ENCODE measurements at places on chromosomes 13 and 19. TPM values are rescaled to one million over a fixed set of nuclear protein-coding genes. Genes with fewer than 3 reads are reported as not detected.
A peak's percentile ranks its signal among the peaks of the same experiment; 100 is the strongest.

- DNase-seq: no peak
These were observed 28.5 kb downstream of the MED4 start for GRCh38 chr13:48066310-48066989.

DNA sequence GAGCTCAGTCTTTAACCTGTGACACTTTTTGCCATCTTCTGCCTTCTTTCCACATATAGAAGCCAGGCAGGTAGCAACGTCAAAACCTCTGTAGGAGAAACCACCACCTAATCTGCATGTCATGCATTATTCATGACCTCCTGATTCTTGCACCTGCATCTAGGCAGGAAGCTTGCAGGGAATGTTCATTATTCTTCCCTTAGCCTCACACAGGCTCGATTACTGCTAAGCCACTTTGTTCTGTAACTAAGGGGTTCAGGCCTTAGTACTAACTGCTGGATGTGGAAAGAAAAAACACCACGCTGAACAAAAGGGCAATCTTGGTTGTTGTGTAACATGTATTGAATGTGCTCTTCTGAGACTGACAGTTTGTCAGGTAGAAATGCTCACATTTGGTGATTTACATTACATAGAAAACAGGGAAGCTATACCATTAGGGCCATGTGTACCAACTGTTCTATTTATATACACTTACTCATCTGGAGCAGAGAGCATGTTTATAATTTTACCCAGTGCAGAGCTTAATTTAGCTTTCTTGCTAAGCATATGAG is 366.9 kb downstream of the KLF12 start:
- DNase-seq: no peak

DNA sequence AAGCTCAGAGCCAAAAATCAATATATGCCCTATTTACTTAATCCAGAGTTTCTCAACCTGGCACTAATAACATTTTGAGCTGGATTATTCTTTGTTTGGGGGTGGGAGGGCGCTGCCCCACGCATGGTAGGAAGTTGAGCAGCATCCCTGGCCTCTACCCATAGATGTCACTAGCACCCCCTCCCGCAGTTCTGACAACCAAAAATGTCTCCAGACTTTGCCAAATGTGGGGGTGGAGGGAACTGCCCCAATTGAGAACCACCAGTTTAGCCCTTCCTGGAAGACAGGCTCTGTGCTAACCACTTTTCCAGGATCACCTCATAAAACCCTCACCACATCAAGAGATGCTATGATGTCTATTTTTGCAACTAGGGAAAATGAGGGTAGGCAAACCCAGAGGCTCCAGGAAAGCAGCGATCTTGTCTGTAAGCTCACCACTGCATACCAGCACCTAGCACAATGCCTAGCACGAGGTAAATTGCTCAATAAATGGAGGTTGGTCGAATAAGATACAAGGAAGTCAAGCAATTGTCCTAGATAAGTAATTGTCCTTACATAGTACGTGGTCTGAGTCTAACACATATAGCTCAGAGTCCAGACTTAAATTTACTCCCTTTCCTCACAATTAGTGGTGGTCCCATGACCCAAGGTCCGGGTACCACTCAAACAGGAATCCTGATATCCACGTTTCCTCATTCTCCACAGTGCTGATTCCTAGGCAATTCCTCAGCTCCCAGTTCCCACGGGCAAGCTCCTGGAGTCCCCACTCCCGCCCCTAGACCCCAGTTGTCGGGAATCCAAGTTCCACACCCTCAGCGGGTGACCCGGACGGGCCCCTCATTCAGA is 892 bp downstream of the TRIR start:
- DNase-seq: no peak

The C19orf67 gene
- total RNA-seq: not detected

DNA sequence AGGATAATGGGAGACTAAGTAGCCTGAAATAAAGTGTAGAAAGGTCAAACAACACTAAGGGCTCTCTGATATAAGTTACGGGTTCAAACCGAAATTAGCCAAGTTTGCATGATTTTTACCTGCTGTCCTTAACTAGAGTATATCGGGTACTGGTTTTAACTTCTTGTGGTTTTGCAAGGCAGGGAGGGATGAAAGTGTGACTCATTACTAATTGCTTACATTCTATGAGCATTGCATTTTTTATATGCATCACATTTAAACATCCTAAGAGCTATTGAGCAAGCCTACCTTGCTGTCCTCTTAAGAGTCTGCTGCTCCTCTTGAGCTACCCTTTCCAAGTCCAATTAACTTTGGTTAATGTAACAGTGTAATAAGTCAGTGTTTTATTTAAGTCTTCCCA is 415.4 kb downstream of the SLITRK5 start:
- no peak for DNase-seq

DNA sequence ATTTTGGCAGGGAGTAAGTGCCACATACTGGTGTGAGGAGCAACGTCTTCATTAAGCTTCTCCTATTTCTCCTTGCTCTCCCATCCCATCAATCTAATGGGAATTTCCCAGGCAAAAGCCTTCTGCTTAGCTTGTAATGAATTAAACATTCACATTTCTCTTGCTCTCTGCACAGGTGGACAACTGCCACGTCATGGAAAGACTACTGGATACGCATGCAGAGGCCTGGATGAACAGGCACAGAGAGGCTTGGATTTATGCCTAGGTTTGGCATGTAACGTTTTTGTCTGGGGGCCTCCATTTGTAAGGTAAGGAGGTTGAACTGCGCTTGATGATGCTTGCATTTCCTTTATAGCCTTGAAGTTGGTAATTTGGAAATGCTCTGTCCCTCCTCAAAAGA is 374.8 kb downstream of the KLF12 start:
- no peak for DNase-seq

- DNase-seq: no peak
These were observed 112.3 kb downstream of the AKAP11 start for GRCh38 chr13:42384265-42384664.

DNA sequence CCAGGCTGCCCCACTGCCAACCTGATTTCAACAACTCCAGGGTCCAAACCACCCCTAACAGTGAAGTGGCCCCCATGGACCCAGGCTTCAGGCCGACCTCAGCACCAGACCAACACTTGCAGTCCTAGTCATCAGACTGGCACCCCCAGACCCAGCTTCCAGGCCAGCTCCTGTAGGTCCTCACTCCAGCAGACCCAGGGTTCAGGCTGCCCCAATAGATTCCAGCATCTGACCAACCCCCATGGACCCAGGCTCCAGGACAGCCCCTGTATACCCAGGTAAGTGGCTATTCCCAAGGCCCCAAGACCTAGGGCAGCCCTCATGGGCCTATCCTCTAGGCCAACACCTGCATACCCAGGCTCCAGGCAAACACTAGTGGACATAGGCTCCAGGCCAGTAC is 193.8 kb upstream of the OBI1 start:
- no peak for DNase-seq

DNA sequence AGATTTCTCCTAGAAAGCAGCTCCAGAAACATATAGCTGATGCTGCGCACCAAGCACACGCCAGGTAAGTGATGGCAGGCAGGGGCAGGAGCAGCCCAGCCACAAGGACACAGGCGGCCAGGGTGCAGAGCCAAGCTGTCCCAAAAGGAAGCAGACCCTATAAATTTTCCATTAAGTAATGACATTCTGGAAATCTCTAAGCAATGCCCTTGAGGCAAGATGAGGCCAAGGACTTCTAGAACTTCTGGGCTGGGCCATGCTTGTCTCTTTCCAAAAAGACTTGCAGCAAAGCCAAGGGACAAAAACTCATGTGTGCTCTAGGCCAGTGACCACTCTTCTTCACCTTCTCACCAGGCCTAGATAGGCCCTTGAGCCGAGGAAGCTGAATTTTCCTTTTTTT is 42.2 kb upstream of the EPHX3 start:
- DNase-seq: no peak

- DNase-seq: no peak
These were observed 7.3 kb downstream of the IGSF23 start for GRCh38 chr19:44620667-44621066.

The SCN1B gene
- 4.4 TPM for total RNA-seq

DNA sequence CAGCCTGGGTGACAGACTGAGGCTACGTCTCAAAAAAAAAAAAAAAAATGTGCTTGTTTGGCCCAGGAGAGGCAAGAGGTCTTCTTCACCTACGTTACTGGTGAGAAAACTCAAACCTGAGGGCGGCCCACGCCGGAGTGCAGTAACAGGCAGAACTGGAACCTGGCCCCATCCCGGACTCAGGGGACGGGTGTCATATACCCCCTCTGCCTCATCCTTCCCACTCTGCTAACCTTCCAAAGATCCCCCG is 414 bp upstream of the ADAT3 start:
- DNase-seq: no peak

DNA sequence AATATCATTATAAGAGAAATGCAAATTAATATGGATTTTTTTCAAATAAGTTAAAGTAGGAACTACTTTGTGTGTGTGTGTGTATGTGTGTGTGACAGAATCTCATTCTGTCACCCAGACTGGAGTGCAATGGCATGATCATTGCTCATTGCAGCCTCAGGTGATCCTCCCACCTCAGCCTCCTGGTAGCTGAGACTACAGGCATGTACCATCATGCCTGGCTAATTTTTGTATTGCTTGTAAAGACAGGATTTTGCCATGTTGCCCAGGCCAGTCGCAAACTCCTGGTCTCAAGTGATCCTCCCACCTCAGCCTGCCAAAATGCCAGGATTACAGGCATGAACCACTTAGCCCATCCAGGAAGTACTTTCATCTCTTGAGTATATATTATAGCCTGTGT is 3.2 kb upstream of the ERVV-2 start:
- no peak for DNase-seq

The MATK gene
- total RNA-seq: 3.7 TPM

The ZNF729 gene
- not detected for total RNA-seq

- DNase-seq: no peak
These were observed 16.7 kb downstream of the YIPF2 start for GRCh38 chr19:10911579-10912363.

GRCh38 chr19:7830272-7830771 is 304 bp downstream of the EVI5L start:
- no peak for DNase-seq

GRCh38 chr13:27055526-27055925 is 116.1 kb downstream of the USP12 start:
- DNase-seq: no peak

DNA sequence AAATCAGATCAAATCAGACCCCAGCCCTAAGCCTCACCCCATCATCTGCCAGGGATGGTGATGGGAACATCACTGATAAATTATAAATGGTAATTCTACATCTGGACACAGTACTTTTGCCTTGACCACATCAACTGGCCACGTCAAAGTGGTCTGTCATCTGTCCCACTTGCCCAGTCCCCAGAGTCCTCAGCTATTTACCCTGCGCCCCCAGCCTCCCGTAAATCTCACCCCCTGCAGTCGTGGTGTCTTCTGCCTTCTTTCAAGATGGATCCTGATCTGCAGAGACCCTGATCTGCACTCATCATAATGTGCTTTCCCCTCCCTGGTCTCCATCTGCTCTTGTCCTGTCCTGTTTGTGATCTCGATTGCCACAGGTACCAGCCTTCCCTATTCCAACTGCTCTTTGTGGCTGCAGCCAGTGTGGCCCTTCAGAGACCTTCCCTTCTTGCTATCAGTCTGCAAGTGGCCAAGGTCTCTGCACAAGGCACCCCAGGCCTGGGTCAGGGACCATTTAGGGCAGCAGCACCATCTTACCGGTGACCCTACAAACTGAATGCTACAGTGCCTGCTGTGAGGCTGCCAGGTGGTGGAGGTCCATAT is 26.7 kb upstream of the POP4 start:
- DNase-seq: peak; percentile 18

The FFAR3 gene
- not detected for total RNA-seq

DNA sequence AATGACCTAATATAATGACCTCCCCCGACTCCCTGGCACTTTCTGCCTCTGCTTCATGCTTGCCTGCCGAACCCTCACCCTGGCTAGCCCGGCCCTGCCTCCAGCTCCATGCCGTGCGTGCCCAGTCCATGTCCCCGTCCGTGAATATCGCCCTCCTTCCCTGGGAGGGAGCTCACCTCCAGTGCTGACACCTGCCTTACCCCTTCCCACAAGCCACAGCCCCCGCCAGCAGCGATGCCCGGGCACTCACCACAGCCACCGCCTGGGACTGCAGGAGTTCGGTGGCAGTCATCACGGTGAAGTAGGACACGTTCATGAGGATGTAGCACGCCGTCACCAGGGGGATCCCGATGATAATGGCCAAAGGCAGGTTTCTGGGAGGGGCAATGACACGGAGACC is 10.0 kb downstream of the SLC7A9 start:
- peak; percentile 80 for DNase-seq

The SHISA7 gene
- total RNA-seq: 0.10 TPM

The CRB3 gene
- total RNA-seq: 75.7 TPM

- peak; percentile 86 for DNase-seq
These were observed 1.2 kb downstream of the BLVRB start for GRCh38 chr19:40464059-40465024.

DNA sequence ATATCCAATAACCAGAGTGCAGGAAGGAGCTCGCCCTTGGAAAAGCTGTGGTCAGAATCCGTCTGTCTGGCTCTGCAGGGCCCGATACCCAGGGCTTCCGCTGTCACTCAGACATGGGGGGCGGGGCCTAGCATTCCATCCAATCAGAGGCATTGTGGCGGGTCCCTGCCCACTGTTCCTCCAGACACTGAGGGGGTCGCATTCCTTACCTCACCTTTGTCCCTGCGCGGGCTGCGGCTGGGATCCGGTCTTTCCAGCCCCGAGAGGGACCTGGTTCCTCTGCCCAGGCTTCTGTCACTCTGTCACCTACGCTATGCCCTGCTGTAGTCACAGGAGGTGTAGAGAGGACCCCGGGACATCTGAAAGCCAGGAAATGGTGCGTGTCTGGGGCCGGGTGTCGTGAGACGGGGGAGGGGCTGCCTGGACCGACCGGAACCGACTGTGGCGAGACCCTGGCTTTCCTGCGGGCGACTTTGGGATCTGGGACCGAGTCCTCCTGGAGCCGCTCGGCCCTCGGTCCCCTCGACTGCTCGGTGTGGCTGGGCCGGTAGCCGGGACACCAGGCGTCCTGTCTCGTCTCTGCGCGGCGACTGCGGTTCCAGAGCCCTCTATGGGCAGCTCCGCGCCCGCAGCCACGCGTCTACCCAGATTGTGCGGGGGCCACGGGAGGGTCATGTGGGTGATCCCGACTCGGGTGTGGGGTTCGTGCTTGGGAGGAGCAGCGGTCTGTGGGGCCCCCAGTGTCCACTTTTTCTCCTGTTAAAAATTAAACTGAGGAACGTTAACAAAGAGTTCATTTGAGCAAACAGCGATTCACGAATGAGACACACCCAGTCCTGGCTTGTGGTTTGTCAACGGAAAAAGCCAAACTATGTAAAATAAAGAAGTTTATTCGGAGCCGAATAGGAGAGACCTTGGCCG is at the start of gene ZNF69:
Gene ZNF69, plus strand, starts transcription at position 172 of the 921 bp plus-strand sequence. Its CDS starts 142 bp downstream, at position 314.
- DNase-seq: peak; percentile 97

The PTGIR gene
- total RNA-seq: 0.51 TPM

DNA sequence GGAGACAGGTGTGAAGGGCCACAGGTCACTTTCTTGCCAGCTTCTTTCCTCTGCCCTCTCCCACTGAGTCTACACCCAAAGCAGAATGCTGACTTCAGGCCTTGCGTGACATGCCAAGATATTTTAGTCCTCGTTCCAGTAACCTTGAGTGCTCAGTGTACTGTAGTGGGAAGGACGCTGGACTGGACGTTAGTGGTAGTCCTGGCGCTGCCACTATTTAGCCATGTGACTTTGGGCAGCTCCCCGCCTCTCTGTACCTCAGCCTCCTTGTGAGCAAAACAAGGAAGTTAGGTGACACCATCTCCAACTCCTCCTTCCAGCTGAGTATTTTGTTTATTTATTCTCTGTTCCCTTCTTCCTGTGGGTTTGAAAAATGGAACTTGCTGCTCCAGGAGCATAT is 86.1 kb downstream of the FRY start:
- no peak for DNase-seq

The SHC2 gene
- 25.0 TPM for total RNA-seq

GRCh38 chr19:38022791-38023670 is 116.0 kb downstream of the SIPA1L3 start:
- DNase-seq: no peak
